ENCODE measurements at places on chromosomes 11 and 22. TPM values are rescaled to one million over a fixed set of nuclear protein-coding genes. Genes with fewer than 3 reads are reported as not detected.

DNA sequence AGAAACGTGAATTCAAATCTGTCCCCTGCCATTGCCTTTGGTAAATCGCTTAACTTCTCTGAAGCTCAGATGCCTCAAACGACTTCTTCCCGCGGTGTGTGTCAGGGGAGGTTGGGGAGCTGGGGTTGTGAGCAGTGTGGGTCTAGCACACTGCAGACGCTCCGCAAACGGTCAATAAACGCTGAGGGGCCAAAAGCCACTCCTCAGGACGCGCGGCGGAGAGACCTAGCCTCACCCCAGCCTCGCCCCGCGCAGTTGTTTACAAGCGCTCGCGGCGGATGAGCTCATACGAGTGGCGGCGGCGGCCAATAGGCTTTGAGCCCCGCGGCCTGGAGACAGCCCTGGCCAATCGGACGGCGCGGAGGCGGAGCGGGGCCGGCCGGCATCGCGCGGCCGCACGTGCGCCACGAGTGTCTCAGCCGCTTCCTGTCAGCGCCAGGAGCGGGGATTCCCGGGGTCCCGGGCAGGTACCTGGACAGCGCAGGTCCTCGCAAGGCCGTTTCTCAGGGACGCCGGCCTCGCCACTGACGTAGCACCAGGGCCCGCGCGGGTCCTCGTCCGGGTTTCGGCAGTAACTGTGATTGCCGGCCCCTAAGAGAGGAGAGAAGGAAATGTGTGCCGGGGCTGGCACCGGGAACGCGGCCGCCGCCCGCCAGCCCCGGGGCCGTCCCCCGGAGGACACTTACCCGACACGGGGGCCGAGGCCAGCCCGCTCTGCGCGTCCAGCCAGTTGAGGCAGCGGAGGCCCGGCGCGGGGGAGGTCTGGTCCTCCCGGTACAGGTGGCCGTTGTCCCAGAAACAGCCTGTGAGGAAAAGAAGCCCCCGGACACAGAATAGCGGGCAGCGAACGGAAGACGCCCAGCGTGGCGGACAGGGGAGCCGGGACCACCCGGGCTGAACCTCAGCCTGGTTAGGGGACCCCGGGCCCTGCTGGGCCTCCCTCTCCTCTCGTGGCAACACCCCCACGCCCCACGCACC, 1.5 kb downstream of the PIK3IP1 start:
- peak; percentile 85 for DNase-seq

PYGM gene
- total RNA-seq: 8.6 TPM

- no peak for DNase-seq
These were observed 118.9 kb downstream of the MICAL3 start for GRCh38 chr22:17905445-17905844.

DNA sequence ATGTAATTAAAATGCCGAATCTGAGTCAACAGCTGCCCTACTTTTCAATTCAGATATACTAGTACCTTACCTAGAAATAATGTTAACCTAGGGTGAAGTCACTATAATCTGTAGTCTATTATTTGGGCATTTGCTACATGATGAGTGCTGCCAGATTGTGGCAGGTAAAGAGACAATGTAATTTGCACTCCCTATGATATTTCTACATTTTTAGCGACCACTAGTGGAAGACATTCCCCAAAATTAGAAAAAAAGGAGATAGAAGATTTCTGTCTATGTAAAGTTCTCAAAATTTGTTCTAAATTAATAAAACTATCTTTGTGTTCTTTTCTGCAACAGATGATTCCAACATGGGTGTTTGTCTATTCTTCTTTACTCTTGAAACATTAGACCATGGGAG, 14.1 kb downstream of the MS4A1 start:
- no peak for DNase-seq

MISFA gene
- total RNA-seq: 0.36 TPM

FIBP gene
- total RNA-seq: 53.3 TPM

Data from omental fat pad (tissue), 4 donors.